M059J (cell line): ENCODE measurements at places on chromosomes 11 and 22.
A peak's percentile ranks its signal among the peaks of the same experiment; 100 is the strongest.

DNA sequence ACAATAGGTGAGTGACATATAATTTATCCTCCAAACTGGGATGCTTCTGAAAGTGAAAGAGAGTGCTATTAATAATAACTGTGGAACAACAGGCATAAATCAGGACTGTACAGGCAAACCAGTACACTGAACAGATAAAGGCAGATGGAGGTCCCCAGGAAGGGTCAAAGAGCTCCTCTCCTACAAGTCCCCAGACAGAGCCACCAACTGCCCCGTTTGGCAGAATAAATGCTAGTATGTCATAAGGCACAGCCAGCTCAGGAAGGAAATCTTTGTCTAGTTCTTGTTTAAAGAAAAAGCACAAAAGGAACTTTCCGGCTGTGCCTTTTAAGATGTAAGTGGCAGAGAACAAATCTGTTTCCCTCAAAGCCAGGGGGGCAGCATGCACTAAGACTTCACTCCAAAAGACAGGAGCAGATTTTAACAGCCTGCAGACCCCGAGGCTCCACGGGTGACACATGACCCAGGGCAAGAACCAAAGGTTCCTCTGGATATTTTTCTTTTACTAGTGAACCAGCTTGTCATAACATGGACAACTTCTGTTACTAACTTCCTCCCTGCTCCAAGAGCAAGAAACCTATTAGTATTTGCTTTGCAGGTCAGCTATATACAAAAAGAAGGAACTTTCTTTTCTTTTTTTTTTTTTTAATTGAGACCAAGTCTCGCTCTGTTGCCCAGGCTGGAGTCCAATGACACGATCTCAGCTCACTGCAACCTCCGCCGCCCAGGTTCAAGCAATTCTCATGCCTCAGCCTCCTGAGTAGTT lies 50.2 kb downstream of the MYH9 start:
- DNase-seq: no peak

- no peak for DNase-seq
Observed at GRCh38 chr22:26535603-26535908, 23.3 kb upstream of the TFIP11 start.

DNA sequence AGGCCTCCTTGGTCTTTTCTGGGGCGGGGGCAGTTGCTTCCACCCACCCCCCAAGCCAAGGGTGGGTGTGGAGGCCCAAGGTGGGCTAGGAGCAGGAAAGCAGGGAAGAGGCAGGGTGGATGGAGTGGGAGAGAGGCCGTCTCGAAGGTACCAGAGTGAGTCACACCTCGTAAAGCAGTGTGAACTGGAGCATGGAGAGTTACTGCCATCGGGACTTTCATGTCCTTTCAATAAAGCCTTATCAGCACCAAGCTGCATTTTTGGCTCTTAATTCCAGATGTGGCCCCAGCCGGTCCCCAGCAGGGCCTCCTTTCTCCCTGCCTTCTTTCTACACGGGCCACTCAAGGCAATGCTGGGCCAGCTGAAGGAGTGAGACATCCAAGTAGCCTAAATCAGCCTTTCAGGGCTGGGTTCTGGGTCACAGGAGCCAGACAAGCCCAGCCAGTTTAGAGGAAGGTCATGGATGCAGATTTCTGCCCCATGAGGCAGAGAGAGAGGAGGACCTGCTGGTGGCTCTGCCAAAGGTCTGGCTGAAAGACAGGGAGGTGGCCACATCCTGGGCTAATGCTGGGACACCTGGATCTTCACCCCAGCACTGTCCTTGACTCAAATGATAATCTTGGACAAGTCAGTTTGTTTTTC lies 59.0 kb upstream of the CD82 start:
- DNase-seq: peak; percentile 67

- DNase-seq: peak; percentile 94
Observed at GRCh38 chr11:11813288-11813962, 28.3 kb upstream of the USP47 start.
